H7 (cell line): ENCODE measurements at places on chromosomes 1 and 21.

DNA sequence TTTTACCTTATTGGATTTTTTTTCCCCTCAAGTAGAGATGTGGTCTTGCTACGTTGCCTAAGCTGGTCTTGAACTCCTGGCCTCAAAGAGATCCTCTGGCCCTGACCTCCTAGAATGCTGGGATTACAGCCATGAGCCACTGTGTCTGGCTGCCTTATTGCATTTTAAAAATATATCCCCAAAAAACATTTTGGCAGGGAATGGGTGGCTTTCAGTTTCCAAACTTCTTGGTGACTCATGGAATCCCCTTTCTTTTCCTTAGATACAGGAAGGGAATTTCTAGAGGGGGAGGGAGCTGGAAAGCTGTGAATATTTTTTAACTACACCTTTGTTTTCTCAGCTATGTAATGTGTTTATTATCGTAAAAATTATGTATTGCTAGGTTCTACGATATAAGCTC lies 73.3 kb downstream of the SNRPE start:
- DNase-seq: no peak

GRCh38 chr1:200027264-200027823 lies at the start of gene NR5A2:
Gene NR5A2 (plus strand): TSS chr1:200027710. CDS start chr1:200027848, 138 bp downstream.
- DNase-seq: no peak

GRCh38 chr1:11339346-11340232 lies 66.6 kb downstream of the UBIAD1 start:
- peak; percentile 79 for DNase-seq

DNA sequence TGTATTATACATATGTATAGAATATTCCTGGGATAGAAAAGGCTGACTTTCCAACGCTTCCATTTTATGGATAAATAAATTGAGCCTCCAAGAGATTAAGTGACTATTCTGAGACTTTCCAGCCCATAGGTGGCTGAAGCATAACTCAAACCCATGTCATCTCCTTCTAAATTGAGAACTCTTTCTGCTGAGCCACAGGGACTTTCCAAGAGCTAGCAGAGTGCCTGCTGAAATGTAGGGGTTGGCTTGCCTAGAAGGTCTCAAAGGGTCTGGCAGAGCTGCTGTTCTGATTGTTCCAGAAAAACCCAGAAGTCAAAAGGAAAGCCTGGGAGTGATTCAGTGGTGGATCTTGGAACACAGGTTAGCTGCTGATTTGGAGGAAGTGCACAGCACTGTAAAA lies 146.4 kb upstream of the BEND5 start:
- no peak for DNase-seq

DNA sequence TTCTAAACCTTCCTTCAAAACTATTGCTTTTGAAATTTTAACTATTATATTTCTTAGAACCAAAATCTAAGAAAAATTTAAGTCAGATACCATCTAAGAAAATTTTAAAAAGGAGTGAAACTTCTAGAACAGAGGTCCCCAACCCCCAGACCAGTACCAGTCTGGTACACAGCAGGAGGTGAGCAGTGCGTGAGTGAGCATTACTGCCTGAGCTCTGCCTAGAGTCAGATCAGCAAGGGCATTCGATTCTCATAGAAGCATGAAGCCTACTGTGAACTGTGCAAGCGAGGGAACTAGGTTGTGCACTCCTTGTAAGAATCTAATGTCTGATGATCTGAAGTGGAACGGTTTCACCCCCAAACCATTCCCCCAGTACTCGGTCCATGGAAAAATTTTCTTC lies 106.7 kb downstream of the VAV3 start:
- DNase-seq: no peak
